ENCODE measurements at places on chromosomes 12 and 14. TPM values are rescaled to one million over a fixed set of nuclear protein-coding genes. Genes with fewer than 3 reads are reported as not detected.

The FERMT2 gene
- 0.99 TPM for total RNA-seq

The AVPR1A gene
- total RNA-seq: not detected

The KLHL33 gene
- not detected for total RNA-seq

The FIGNL2 gene
- total RNA-seq: 0.30 TPM

The FAM161B gene
- 0.57 TPM for total RNA-seq

The SCARB1 gene
- total RNA-seq: 27.1 TPM

The GLIPR1L1 gene
- not detected for total RNA-seq

The C1R gene
- 2.5 TPM for total RNA-seq

The CISTR gene
- total RNA-seq: not detected

The FAIM2 gene
- total RNA-seq: 0.05 TPM

The VAMP1 gene
- total RNA-seq: 40.7 TPM

The MLH3 gene
- 28.2 TPM for total RNA-seq

The SYT1 gene
- total RNA-seq: not detected

The AQP2 gene
- not detected for total RNA-seq

The OTOGL gene
- total RNA-seq: 0.16 TPM

The SLC38A1 gene
- total RNA-seq: 152 TPM

The SLC6A15 gene
- not detected for total RNA-seq

The ACRBP gene
- total RNA-seq: 1.5 TPM

The USP44 gene
- total RNA-seq: 4.3 TPM

The ISM2 gene
- not detected for total RNA-seq

The OR4E1 gene
- not detected for total RNA-seq

The PIGH gene
- total RNA-seq: 21.8 TPM

The POTEG gene
- not detected for total RNA-seq

The TAS2R8 gene
- not detected for total RNA-seq

The ADCY4 gene
- total RNA-seq: 2.3 TPM

The CLEC4C gene
- not detected for total RNA-seq

The CELA1 gene
- total RNA-seq: not detected
